ENCODE measurements at places on chromosomes 6 and 20.

DNA sequence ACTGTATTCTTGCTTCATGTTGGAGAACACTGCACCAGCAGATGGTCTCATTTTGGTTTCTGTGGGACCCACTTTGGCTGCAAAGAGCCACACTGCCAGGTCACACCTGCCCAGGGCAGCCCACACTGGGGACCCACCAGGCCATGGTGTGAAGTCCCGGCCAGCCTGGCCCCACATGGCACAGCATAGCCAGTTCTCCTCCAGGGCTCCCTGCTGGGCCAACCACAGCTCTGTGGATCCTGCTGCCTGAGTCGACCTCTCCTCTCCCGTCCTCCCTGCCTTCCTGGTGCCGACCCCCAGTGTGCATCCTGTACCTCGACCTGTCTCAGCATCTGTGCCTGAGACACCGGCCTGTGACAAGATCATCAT, 3.0 kb downstream of the ARFRP1 start:
- DNase-seq: no peak

GRCh38 chr20:59873409-59873808, 60.0 kb downstream of the SYCP2 start:
- no peak for DNase-seq

GRCh38 chr6:152472325-152472724, 164.8 kb downstream of the SYNE1 start:
- no peak for DNase-seq

GRCh38 chr6:139473231-139473701, 98.8 kb upstream of the CITED2 start:
- DNase-seq: no peak

DNA sequence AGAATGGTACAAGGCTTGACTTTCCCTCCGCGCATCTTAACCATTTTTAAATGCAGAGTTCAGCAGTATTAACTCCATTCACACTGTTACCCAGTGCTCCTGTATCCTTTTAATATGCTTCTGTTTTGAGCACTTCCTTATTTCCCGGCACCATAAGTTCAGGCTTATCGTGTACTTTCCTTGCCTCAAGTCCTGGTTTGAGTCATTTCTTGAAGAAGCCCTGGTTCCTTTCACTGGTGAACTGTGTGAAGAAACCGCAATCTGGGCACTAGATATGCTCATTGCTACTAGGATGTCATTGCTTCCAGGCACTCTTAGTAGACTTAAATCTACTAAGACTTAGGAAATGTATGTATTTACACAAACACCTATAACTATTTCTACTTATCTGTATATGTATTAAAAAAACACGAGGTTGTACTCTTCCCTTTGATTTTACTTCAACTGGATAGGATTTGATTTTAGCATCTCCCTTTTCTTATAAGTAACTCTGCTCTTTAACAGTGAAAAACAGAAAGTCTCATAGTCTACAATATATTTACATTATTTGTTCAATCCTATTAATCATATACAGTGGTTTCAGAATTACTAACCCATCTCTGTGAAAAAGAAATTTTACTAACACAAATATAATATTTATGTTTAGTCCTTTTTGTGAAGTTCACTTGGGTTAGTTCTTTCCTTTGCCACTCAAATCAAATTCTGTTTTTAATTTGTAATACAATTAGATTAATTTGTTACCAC, 135.5 kb downstream of the CDKAL1 start:
- DNase-seq: no peak

- no peak for DNase-seq
Measured at GRCh38 chr6:110345025-110345424, 13.1 kb downstream of the METTL24 start.

DNA sequence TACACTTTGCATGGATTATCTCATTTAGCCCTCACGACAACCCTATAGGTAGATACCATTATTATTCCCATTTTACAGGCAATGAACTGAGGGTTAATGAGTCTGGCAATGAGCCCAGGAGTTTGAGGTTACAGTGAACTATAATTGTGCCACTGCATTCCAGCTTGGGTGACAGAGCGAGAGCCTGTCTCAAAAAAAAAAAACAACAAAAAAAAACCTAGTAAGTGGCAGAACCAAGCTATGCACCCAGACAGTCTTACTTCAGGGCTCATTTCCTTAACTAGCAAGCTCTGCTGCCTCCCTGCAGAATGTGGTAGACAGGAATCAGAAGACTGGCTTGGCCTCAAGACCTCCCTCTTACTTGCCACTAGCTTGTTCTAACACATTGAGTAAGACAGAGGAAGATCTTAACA, 71.9 kb upstream of the RREB1 start:
- no peak for DNase-seq

- DNase-seq: no peak
Measured at GRCh38 chr20:62309947-62310756, 7.4 kb downstream of the ADRM1 start.

DNA sequence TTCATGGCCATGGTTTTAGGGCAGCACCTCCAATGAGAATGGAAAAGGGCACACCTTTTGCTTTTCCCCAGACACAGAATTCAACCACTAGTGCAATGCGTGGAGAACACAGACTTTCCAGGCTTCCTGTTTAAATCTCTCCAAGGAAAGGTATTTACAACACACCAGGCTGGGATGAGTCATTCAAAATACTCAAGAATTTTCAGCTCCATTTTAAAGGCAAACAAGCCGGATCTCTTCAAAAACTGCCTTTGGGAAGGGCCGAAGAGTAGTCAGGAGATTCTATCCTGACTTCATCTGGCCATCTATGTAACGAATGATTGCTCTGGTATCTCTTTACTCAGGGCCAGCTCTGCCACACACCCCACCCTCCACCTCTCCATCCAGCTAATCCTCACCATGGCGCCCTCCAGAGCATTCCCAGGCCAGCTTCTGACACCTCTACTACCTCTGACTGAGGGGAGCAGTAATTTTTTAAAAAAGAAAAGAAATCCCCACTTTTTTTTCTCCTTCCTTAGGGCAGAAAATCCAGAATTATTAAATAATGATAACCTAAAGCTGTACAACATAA, 254.6 kb downstream of the LY86 start:
- no peak for DNase-seq

DNA sequence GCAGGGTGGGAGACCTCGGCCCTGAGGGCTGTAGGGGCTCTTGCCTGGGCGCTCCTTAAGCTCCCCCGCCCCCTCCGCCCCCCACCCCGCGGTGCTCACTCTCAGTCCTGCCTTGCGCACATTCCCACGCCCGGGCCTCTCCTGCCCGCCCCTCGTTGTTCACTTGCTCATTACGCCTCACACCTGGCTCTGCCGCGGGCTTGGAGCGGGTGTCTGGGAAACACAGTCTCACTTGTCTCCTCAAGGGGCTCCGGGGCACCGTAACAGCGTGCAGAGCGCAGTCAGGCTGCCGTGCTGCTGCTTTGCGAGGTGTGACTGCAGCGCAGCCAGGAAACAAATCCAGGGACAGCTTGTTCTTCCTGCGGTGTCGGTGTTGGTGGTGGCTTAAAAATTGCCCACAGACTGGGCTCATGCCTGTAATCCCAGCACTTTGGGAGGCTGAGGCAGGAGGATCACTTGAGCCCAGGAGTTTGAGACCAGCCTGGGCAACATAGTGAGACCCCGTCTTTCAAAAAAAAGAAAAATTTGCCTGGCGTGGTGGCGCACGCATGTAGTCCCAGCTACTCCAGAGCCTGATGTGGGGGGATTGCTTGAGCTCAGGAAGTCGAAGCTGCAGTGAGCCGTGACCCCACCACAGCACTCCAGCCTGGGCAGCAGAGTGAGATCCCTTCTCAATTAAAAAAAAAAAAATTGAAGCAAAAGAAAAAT, 4.6 kb downstream of the NPBWR2 start:
- DNase-seq: peak; percentile 18

- DNase-seq: no peak
Measured at GRCh38 chr6:14709066-14709670, 536.7 kb upstream of the JARID2 start.

DNA sequence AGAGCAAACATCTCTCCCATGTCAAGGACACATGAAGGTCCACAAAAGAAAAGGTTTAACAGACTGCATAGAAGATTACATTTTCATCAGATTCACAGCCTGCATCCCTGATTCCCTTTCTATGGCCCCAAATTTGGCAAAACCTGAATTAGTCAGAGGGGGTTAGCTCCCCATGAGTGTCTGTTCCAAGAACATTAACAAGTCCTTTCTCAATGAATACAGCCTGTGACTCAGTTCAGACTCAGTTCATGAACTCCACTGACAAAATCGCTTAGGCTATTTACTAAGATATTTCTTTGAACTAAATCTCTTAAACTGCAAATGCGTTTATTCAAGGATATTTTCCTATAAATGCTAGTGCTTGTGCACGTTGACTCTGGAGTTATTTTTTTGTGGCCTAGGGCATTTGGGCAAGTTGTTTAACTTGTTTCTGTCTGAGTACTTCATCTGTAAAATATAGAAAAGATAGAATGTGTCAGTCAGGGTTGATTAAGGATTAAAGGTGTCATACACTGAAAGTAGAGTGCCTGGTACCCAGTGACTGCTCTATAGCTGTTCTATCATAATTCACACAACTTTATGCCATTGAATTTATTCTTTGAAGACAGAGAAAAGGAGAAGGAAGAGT, 422.6 kb downstream of the HTR1B start:
- DNase-seq: no peak

- no peak for DNase-seq
Measured at GRCh38 chr6:151387175-151387970, 4.0 kb downstream of the ZBTB2 start.

DNA sequence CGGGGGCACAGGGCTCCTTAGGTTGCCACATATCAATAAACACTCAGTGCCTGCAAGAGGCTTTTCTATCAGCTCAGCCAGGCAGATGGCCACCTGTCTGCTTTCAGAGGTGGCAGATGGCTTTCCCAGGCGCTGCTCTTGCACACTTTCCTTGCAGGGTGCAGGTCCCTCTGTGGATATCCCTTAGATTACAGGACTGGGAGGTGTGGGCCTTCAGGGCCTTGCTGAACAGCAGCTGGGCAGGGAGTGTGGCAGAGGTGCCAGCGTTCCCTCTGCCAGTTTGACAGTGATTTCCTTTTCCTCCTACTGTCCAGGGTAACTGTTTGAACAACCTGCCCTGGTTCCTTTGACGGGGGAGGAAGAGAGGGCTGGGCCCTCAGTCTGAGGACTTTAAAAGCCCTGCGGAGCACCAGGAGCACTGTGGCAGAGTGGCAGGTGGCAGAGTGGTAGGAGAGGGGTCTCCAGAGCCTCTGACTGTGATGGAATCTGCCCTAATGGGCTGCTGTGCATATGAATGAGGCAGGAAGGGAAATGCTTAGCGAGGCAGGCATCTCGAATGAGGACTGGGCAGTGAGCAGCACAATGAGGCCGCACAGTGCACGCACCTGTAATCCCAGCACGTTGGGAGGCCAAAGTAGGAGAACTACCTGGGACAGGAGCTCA, 34.2 kb downstream of the ABHD12 start:
- peak; percentile 96 for DNase-seq

DNA sequence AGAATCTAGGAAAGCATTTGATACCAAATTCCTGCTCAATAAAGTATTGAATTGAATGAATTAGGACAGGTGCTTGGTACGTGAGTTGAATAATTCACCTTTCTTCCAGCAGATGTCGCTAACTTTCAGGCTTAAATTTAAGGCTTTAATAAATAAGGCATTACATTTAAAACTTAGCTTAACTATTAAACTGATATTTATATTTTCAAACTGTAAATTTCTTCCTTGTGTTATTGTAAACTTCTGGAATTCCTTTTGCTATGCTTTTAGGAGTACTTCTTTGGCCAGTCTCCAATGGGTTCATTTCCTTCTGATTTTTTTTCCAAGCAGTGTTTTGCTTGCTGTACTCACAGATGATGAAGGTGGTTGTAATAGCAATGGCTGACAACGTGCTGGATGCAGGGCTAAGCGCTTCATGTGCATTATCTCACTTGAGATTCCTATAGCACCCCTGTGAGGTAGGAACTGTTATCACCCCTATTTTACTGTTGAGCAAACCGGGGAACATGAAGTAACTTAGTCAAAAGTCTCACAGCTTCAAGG, 71.3 kb upstream of the SLC2A12 start:
- DNase-seq: peak; percentile 85

- no peak for DNase-seq
Measured at GRCh38 chr20:46022411-46023147, 6.4 kb upstream of the SLC12A5 start.

- no peak for DNase-seq
Measured at GRCh38 chr6:11424395-11425034, 113.0 kb upstream of the TMEM170B start.

DNA sequence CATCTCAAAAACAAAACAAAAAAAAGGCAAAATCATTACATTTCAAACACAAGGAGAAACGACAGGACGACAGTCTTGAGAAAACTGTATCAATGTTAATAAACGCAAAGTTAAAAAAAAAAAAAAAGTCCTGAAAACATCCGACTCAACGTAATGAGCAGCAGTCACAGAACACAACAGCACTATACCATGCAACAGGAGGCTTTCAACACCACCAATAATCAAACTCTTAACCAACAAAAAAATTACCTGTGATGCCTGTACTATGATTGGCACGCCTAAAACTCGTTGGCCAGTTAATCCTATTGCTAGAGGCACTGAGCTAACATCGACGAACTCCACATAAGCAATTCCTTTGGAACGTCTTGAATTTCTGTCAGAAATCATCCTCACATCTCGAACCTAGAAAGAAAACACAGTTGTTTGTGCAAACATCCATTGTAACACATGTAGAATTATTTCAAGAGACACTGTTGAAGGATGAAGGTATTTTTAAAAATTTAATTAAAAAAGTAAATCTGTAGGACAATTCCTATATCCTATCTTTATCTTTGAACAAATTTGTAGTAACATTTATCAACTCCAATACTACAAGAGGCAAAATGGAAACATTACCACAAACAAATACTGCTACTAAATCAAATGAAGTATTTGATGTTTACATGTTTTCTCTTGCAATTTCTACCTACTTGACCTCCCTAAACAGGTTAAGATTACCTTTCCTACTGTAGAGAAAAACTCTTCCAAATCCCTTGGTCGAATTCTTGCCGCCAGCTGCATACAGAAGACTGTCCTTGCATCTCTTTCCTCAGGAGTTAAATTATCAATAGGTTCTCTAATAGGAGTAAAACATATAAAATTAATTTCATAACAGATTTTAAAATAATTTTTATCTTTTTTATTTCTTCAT, 17.5 kb downstream of the RBM39 start:
- no peak for DNase-seq

GRCh38 chr6:100468016-100468622, 3.4 kb upstream of the SIM1 start:
- no peak for DNase-seq

Data from NCI-H524 treated with DMSO at 0.1 percent for 48 hours (cell line).